ENCODE measurements at places on chromosomes 16 and 17.
A peak's percentile ranks its signal among the peaks of the same experiment; 100 is the strongest.

DNA sequence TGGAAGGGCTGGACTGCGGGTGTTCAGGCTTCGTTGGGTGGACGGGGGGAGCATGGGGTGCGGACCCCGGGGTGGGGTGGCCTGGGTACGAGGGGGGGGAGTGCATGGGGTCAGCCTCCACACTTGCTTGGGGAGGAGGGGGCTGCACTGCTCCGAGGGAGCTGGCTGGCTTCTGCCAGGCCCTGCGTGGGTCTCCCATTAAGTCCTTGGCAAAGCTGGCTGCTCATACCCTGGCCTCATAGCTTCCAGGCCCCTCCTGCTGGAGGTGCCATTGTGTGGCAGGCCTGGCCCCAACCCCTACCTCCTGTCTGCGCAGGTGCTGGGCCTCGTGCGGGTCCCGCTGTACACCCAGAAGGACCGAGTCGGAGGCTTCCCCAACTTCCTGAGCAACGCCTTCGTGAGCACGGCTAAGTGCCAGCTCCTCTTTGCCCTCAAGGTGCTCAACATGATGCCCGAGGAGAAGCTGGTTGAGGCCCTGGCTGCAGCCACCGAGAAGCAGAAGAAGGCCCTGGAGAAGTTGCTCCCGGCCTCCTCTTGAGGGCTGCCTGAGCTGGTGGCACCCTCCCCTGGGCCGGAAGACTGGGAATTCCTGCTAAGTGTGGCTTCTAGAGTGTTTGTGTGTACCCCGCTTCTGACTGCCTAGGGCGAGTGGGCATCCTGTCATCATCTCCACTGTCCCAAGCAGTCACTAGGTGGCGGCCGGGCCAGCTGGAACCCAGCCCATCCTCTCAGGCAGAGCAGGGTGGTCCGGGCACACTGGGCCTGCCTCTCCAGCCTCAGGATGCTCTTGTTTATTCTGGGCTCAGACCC lies 1.5 kb downstream of the NUDT16L1 start:
- peak overlapping the region; percentile 5 for H3K27ac ChIP-seq
- H3K27me3 ChIP-seq: no peaks in the 10 kb centered on the region
- no peak overlapping the region for H3K4me3 ChIP-seq
- H3K4me1 ChIP-seq: peaks cover 41% of the 10 kb centered on the region
- DNase-seq: no peak
- peaks cover 47% of the 10 kb centered on the region for H3K36me3 ChIP-seq

DNA sequence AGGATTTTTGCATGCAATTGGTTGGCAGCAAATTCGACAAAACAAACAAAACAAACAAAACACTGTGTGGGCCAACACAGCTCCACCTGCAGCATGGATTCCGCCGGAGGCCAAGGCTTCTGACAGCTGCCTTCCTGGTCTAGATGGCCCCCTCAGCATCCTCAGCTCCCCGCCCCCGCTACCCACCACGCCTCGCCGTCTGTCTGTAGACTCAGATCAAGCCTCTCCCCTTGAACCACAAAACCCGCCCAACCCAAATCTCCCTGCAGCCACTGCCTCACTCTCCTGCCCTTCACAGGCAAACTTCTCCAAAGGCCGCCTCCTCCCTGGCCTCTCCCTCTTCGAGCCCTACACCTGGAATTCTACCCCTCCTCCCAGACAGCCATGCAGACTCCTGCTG lies 57.9 kb downstream of the RTN4RL1 start:
- no peaks in the 10 kb centered on the region for H3K4me1 ChIP-seq
- H3K4me3 ChIP-seq: no peak overlapping the region
- no peaks in the 10 kb centered on the region for H3K36me3 ChIP-seq
- H3K27me3 ChIP-seq: no peaks in the 10 kb centered on the region
- H3K27ac ChIP-seq: no peak overlapping the region
- no peak for DNase-seq

- no peak overlapping the region for H3K27ac ChIP-seq
- no peak for DNase-seq
- no peaks in the 10 kb centered on the region for H3K27me3 ChIP-seq
- no peaks in the 10 kb centered on the region for H3K36me3 ChIP-seq
These were observed 45.3 kb upstream of the HS3ST3A1 start for GRCh38 chr17:13646969-13647542.

DNA sequence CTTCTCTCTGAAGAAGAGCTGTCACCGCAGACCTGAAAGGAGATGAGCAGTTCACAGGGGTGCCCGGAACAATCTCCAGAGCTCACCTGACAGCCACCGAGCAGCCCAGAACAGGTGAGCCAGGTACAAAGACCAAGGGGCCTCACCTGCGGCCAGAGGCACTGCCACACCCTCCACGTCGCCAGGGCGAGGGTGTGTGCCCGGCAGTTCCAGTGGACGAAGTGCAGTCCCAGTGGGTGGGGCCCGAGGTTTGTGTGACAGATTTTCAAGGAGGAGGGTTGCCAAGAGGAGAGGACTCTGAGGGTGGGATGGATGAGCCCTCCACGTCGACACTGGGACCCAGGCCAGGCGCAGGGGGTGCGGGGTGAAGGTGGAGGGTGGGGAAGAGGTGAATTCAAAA lies 61.7 kb downstream of the SMPD3 start:
- H3K27ac ChIP-seq: no peak overlapping the region
- no peak overlapping the region for H3K4me3 ChIP-seq
- H3K36me3 ChIP-seq: no peaks in the 10 kb centered on the region

DNA sequence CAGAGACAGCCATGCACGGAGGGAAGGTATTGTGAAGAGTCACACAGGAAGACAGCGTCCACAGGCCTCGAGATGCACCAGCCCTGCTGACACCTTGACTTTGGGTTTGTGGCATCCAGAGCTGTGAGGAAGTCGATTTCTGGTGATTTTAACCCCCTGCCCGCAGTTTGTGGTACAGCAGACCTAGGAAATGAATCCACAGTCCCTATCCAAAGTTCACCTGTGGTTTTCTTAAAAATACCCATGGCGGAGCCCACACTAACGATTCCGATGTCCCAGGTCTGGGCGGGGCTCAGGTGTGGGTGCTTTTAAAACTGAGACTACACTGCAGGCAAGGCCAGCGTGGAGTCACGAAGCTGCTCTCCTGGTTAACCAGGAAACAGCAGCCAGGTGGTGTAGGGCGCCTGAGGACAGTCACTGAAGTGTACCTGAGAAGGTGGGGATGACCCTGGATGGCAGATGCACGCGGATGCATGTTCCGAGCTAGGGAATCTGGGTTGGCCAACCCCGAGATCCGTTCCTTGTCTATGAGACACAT lies 14.4 kb upstream of the MEAK7 start:
- no peaks in the 10 kb centered on the region for H3K27me3 ChIP-seq
- no peak overlapping the region for H3K27ac ChIP-seq
- H3K36me3 ChIP-seq: no peaks in the 10 kb centered on the region

GRCh38 chr16:8631818-8632465 lies 10.4 kb downstream of the METTL22 start:
- peaks cover 28% of the 10 kb centered on the region for H3K4me1 ChIP-seq
- peaks cover 61% of the 10 kb centered on the region for H3K36me3 ChIP-seq
- H3K27ac ChIP-seq: peak overlapping the region; percentile 98
- peak; percentile 37 for DNase-seq

DNA sequence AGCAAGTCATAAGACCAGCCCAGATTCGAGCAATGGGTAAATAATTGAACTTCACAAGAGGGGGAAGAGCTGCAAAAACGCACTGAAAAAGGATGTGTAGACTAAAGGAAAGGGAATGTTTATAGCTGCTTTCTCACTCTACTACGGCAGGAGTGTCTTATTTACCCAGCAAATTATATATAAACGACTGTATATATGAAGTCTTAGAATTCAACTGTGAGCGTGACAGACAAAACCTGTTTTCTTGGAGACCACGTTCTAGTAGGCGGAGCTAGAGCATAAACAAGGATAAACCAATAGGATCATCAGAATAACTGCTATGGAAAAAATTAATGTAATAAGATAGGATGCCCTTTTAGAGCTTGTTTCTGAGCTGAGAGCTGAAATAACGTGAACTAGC lies 394.6 kb upstream of the MON1B start:
- H3K4me1 ChIP-seq: no peaks in the 10 kb centered on the region
- H3K4me3 ChIP-seq: no peak overlapping the region
- H3K27ac ChIP-seq: no peak overlapping the region
- H3K36me3 ChIP-seq: no peaks in the 10 kb centered on the region
- no peaks in the 10 kb centered on the region for H3K27me3 ChIP-seq

DNA sequence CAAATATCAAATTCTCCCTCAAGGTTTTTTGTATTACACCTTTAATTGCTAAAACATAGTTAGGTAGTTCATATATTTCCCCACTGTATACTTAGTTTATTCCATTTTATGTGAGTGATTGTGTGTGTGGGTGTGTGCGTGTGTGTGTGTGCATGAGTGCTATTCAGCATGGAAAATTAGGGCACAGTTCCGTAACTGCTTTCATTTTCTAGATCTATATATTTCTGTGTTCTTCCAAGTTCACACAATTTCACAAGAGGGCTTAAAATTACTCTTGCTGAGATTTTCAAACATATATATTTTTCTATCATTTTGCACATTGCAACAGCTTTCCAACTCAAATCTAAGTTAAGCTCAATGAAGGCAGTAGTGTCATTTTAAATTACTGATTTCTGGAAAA lies 782.9 kb upstream of the SOX9 start:
- DNase-seq: no peak
- H3K27ac ChIP-seq: no peak overlapping the region
- no peaks in the 10 kb centered on the region for H3K27me3 ChIP-seq
- no peak overlapping the region for H3K4me3 ChIP-seq

DNA sequence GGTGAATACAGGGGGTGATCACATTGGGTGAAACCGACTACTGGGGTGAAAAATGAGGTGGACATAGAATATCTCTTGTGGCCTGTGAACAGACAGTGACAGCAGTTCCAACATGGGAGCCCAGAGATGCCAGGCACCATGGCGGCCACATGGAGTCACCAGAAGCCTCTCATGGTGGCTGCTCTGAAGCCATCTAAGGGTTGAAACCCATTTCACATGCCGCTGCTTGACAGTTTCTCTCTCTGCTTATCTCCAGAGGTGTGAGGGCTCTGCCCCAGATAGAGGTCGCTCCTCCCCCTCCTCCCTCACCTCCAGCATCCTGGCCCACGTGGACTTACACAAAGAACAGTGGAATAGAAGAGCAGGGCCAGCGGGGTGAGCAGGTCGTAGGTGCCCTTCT lies 37.9 kb upstream of the PIK3R6 start:
- no peak overlapping the region for H3K4me3 ChIP-seq
- H3K36me3 ChIP-seq: peaks cover 99% of the 10 kb centered on the region
- H3K4me1 ChIP-seq: no peaks in the 10 kb centered on the region
- no peak for DNase-seq
- H3K27me3 ChIP-seq: no peaks in the 10 kb centered on the region
